ENCODE measurements at places on chromosomes 11 and 22.

DNA sequence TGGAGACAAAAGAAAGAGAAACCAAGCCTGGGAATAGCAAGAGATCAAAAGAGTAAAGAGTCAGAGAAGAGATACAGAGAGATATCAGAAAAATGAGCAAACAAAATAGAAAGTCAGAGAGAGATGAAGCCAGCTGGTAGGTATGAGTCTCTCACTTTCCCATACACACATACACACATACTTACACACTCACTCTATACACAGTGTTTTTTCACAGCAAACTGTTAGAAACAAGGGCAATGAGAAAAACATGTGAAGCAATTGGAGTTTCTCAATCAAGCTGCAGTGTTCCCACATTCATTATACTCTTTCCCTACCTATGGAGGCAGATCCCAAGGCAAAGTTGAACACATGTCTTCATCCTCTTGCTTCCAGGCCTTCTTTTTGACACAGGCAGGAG lies 2.6 kb upstream of the NLRP10 start:
- DNase-seq = no peak

DNA sequence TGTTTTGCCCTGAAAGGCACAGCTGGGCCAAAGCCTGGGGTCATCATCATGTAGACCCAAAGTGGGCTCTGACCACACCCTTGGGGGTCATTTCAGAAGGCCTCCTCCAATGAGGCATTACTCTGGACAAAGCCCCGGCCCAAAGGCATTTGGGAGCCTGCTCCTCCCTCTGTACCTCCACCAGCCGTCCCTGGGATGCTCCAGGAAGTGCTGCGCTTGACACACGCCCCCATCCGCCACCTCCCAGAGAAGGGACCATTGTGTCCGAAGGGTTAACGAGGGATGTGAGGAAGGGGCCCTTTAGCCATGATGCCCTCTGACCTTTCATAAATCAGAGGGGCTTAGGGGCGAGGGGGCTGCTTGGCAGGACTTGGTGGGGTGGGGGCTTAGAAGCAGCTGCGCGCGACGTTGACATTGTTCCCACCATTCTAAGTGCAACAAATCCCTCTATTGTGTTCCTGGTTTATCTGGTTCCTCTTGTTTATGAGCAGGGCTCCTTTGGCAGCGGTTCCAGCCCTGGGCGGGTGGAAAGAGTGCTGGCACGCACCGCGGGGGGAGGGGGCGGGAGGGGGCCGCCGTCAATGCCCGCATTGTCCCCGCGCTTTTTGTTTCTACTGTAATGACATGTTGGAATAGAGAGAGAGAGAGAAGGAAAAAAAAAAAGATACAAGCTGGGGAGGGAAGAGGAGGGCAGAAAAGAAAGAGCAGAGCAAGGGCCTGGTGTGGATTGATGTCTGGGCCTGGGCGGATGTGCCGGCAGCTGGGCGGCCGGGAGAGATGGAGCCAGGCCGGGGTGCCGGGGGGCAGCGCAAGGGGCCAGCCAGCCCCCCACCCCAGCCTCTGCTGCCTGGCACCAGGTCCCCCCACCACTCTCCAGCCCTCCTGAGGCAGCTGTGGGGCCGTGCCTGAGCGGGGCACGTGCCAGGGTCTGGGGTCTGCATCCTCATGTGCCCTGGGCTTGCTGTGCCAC lies 32.1 kb upstream of the SOX10 start:
- no peak for DNase-seq

DNA sequence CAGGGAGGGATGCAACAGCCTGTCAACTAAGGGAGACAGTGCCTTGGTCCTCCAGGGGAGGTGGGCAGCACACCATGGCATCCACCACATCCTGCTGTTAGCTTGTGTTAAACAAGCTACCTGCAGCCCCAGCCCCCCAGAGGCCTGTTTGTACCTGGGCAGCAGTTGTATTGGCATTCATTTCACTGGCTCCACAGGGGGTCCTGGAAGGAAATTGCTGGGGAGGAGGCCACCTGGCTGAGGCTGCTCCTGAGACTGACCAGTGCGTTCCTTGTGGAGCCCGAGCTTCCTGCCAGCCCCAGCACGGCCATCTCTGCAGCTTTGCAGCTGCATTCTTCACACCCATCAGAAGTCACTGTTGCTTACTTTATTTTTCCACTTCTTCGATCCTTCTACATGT lies 479.9 kb downstream of the INSC start:
- DNase-seq = no peak

DNA sequence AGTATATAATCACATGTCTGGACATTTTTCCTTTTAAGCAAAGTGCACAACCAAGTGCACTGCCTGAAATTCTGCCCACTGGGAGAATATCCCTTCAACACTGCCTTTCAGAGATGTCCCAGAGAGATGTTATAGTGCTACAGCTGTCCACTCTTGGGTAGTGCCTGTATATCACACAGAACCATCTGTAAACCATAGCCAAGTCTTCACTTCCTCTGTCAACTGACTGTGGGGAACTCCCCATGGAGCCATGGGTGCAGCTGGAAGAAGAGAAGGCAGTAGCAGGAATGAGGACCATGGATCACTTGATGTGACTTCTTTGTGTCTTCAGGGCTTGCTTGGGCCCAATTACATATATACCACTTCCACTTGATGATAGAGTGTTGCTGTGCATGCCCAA lies 44.6 kb upstream of the LIN7C start:
- no peak for DNase-seq

GRCh38 chr22:39055658-39056057 lies 15.0 kb downstream of the APOBEC3F start:
- DNase-seq = no peak

- DNase-seq = no peak
These were observed 20.2 kb upstream of the IFITM3 start for GRCh38 chr11:340539-341512.

DNA sequence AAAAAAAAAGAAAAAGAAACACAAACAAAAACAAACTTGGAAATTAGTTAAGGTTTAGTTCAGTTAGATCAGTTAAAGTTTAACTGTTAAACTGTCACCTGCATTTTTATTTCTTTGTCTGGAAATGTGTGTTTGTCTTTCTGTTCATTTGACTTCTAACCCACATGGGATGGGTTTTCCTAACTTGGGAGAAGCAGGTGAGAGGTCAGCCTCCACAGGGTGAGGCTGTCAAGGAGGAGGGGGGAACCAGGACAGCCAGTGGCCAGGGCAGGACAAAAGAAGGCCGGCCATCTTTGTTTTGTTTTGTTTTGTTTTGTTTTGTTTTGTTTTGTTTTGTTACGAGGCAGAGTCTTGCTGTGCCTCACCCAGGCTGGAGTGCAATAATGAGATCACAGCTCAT lies 13.4 kb upstream of the GCAT start:
- DNase-seq = no peak

GRCh38 chr11:118915941-118916841 lies 9.5 kb downstream of the BCL9L start:
- no peak for DNase-seq

GRCh38 chr11:133606124-133606523 lies 73.8 kb upstream of the OPCML start:
- no peak for DNase-seq

DNA sequence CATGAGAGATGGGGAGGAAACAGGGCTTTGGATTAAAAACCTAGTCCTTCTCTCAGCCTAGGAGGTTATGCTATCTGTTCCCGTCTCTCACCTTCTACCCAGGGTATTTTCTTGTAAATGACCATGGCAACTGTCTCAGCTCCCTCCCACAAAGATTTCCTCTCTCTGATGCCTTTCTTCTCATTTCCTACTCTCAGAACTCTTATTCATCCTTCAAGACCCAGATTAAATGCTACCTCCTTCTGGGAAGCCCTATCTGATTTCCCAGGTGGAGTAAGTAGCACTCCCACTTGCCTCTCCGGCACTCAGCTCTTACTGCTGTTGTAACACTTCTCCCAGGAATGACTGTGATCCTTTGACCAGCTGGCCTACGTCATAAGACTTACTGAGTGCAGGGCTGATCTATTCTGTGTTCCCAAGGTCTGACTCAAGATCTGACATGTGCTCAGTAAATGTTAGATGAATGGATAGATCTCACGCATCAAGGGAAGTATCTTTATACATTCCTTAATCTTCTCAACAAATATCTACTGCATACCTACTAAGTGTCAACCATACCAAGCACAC lies 175.0 kb downstream of the TENM4 start:
- no peak for DNase-seq

Data from CD4-positive, alpha-beta T cell treated with Interleukin-15 for 4 hours (primary cell).